Pulmonary artery endothelial cell (primary cell): ENCODE measurements at places on chromosomes 6 and 20. TPM values are rescaled to one million over a fixed set of nuclear protein-coding genes. Genes with fewer than 3 reads are reported as not detected.

The TXLNB gene
- total RNA-seq = 0.07 and 0.21 TPM in 2 replicates

The SLC35D3 gene
- total RNA-seq = not detected in 2 replicates

The RIPPLY2 gene
- under 0.01 TPM in 1 of 2 replicates, not detected in the other for total RNA-seq

The FLOT1 gene
- 46.6 and 107 TPM in 2 replicates for total RNA-seq

The LY6G6C gene
- not detected in 2 replicates for total RNA-seq

The TBX18 gene
- 25.9 and 26.8 TPM in 2 replicates for total RNA-seq

The RCAN2 gene
- 0.07 TPM in 1 of 2 replicates, not detected in the other for total RNA-seq

The SLC22A3 gene
- 0.07 and 0.13 TPM in 2 replicates for total RNA-seq

The GLP1R gene
- not detected in 2 replicates for total RNA-seq
